ENCODE measurements at places on chromosomes 5 and 9.

GRCh38 chr9:119810645-119811429 lies 441.6 kb upstream of the BRINP1 start:
- DNase-seq = no peak

DNA sequence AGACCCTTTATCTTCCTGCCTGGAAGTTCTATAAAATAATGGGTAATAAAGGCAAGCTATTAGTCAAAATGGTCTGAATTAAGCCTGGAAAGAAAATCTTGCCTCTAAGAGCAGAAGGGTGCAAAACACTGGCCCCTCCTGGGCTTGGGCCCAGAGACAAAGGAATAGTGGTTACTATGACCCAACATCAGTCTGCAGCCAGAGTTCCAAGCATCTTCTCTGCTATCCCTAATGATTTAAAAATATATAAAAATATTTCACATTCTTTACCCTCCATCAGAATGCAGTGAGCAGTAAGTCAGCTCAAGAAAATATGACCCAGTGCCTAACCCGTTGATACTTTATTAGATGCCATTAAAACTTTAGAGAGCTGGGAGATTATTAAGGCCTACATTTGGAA lies 14.7 kb downstream of the TNFAIP8 start:
- no peak for DNase-seq

GRCh38 chr9:127194881-127195713 lies 69.5 kb upstream of the GARNL3 start:
- DNase-seq = no peak

GRCh38 chr5:82799361-82800077 lies 277.7 kb downstream of the TMEM167A start:
- no peak for DNase-seq

DNA sequence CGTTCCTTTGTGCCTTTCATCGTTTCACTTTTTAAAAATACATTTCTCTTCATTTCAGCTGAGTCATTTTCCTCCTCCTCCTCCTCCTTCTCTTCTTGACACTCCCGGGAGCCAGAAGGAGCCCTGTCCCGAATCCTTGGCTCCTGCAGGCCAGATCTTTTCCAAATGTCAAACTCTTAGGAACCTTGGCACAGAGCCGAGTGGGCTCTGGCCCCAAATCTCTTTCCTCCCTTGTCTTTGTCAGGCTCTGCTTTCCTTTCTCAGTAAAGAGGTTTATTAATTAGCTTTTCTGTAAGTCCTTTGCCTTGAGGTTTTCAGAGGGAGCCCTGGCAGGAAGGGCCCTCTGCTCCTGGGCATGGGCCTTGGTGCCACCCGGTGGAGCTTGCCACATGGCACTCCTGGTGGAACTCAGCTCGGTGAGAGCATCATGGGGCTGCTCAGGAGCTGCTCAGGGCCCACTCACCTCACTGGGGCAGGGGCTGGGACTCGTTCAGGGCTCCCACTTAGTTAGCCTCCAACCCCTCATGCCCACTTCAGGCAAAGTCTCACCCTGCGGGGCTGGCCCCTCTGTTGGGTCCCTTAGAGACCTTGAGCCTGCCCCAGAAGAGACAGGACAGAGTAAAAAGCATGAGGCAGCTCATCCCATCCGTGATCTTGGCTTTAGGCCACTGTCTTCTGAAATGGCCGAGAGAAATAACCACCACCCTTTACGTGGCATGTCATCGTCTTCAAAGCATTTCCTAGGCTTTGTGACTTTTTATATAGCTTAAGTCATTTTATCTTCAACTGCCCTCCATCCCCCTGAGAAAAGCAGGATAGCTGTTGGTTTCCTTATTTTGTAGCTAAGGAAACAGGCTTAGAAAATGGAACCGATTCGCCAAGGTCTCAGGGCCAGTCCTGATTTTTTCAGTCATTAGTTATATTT lies 17.1 kb downstream of the STC2 start:
- no peak for DNase-seq

- no peak for DNase-seq
Observed at GRCh38 chr5:17213938-17214337, 3.5 kb upstream of the BASP1 start.

GRCh38 chr9:17137566-17137965 lies 2.7 kb downstream of the CNTLN start:
- DNase-seq = no peak

DNA sequence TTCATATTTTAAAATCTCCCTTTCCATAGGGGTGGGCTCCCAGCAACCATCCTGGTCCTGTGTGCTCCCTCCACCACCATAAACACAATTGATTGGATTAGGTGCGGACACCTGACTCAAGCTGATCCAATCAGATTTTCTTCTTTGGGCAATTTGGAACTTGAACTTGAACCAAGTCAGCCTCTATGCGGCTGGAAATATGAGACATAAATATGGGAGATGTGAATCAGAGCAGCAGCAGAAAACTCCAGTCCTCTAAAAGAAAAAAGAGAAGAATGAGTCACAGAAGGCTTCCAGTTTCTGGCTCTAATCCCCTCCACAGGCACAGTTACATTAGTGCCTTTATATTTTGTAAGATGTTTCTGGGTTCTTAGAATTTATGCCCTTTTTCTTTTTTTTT lies 306.6 kb downstream of the MLLT3 start:
- no peak for DNase-seq

Data from NCI-H1105 (cell line).